Frontal cortex (tissue), 4 donors: ENCODE measurements at places on chromosomes 1 and 21. TPM values are rescaled to one million over a fixed set of nuclear protein-coding genes. Genes with fewer than 3 reads are reported as not detected.

KRTAP7-1 gene
- not detected for total RNA-seq

LRRC71 gene
- not detected for total RNA-seq

LIN28A gene
- not detected for total RNA-seq

GBP7 gene
- total RNA-seq, result not detected

SPRR5 gene
- total RNA-seq, result not detected

POGK gene
- total RNA-seq, result 62.4 TPM

GJA8 gene
- total RNA-seq, result not detected

SLC5A3 gene
- total RNA-seq, result 54.2 TPM
